T-helper 2 cell (primary cell): ENCODE measurements at places on chromosomes 5 and 9.

GRCh38 chr5:75260708-75261107 lies 24.0 kb upstream of the ANKRD31 start:
- DNase-seq: no peak

DNA sequence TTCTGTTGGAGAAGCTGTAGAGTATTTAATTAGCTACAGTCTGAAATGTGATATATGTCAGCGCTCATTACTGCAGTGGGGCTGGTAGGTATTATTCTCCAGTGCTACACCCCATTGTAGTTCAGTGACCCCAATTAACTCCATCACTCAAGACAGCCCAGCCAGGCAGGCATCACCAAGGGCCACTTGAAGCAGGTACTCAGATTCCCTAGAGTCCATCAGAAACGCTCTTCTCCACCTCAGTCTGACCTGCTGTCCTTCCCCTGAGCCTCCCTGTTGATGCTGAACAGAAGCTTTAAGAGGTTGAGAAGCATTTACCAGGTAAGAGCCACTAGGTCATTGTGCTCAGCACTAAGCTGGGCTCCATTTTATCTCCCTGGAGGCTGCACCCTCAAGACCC lies 71.8 kb downstream of the GALNT10 start:
- no peak for DNase-seq

GRCh38 chr5:9020996-9021395 lies 524.9 kb downstream of the SEMA5A start:
- no peak for DNase-seq

DNA sequence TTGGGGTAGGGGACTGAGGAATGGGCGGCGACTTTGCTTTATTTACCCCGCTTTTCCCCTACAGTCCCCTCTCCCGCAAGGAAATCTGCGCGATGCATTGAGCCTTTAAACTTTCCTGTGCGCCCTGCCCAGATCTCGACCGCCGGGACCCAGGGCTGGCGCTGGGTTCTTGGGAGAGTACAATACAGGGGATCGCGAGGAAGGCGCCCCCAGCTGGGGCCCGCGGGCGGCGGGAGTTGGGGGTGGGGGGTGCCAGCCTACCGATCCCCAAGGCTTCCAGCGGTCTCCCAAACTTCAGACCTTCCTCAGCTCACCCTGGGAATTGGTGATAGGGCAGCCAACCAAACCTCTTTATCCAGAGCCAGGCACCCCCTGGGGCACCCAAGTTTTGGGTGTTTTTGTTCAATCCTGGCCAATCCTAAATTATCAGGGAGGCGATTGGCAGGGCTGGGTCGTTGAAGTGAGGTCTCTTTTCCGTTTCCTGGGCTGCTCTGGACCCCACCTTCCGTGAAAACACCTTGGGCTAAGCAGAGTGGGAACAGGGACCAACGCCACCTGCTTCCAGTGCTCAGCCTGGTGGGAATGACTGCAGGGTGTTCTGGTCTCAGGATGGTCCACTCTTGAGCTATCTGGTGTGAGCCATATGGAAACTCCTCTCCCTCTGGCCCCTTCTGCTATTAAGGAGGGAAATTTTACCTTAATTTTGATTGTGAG lies 51.4 kb upstream of the DAB2IP start:
- no peak for DNase-seq

- no peak for DNase-seq
Measured at GRCh38 chr5:171421331-171422262, 2.1 kb downstream of the FGF18 start.

GRCh38 chr5:180648658-180649296 lies 623 bp downstream of the FLT4 start:
- DNase-seq: peak; percentile 17
